ENCODE measurements at places on chromosomes 7 and 10.

DNA sequence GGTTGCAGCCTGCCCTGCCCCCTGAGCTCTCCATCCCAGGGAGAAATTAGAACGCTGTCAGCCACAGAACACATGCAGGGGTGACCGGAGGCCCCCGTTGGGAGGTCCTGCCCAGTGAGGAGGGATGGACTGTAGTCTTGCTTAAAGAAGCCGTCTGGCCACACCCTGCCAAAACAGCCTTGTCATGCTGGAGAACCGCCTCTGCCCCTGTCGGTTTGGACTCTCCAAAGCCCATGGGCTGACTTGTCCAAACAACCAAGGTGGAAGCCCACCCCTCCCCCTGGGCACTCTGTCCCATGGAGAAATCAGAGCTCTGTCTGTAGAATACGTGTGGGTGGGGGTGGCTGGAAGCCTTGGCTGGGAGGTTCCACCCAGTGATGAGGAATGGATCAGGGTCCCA, 12.7 kb upstream of the TBATA start:
- H3K36me3 ChIP-seq: no peaks in the 10 kb centered on the region
- no peak overlapping the region for H3K4me3 ChIP-seq

- H3K36me3 ChIP-seq: no peaks in the 10 kb centered on the region
- H3K27ac ChIP-seq: no peak overlapping the region
- DNase-seq: no peak
- H3K27me3 ChIP-seq: no peaks in the 10 kb centered on the region
Measured at GRCh38 chr7:41918597-41918996, 215.7 kb upstream of the INHBA start.

DNA sequence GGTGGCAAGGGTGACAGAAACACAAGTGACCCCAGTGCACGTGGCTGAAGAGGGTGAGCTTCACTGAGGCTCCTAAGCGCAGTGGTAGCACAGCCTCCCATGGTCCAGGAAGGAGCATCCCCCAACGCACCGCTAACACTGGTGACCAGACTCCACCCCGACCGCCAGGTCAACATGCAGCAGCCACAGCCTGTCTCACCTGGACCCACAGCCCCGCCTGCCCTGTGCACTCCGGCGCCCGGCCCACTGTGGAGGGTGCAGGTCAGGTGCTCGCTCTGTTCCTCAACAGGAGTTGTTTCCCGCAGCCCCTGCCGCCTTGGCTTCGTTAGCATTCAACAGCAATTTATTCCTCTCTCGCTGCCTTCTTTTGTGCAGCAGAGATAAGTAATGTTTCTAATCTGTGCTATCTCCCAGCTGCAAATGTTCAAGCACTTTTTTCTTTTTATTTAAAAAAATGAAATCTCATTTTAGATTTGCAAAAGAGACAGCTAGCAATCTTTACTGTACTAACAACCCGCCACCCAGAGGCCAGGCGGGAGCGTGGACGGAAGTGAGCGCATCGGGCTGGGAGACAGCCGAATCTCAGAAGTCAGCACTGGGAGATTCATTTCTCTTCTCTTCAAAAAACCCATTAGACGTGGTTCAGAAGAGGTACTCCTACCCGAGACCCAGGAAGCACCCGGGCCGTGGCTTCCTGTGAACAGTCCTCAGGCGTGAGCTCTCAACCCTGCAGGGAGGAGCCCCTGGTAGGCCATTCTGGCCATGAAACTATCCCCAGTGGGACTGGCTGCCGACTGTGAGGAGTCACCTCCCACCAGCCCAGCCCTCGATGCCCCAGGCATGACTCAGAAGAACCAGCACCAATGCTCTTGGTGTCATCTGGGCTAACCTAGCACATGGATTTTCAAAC, 133.4 kb downstream of the MAD1L1 start:
- H3K27ac ChIP-seq: no peak overlapping the region
- H3K4me3 ChIP-seq: no peak overlapping the region
- no peak for DNase-seq
- H3K27me3 ChIP-seq: no peaks in the 10 kb centered on the region
- peaks cover 2% of the 10 kb centered on the region for H3K36me3 ChIP-seq
- H3K4me1 ChIP-seq: peaks cover 13% of the 10 kb centered on the region

DNA sequence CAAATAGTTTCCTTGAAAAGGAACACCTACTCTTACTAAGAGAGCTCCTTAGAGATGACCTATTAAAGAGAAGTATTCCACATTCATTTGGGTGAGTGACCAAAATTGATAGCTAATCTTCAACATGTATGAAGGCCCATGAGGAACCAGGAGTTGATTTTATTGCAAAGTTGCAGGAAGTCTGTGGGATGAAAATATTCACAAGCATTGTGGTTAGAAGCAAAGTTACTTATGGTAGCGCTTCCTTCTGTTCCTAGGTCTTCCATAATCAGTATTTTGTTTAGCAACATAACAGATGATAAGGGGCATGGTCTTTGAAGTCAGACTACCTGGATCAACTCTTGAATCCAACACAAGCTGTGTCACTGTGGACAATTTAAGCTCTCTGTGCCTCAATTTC, 164.5 kb downstream of the DGKB start:
- DNase-seq: no peak
- H3K4me3 ChIP-seq: no peak overlapping the region
- no peaks in the 10 kb centered on the region for H3K4me1 ChIP-seq

All from neuronal stem cell (in vitro differentiated cells).